ENCODE measurements at places on chromosomes 3 and 15.
A peak's percentile ranks its signal among the peaks of the same experiment; 100 is the strongest.

- no peak for DNase-seq
Measured at GRCh38 chr3:123693584-123694190, 108.8 kb upstream of the HACD2 start.

DNA sequence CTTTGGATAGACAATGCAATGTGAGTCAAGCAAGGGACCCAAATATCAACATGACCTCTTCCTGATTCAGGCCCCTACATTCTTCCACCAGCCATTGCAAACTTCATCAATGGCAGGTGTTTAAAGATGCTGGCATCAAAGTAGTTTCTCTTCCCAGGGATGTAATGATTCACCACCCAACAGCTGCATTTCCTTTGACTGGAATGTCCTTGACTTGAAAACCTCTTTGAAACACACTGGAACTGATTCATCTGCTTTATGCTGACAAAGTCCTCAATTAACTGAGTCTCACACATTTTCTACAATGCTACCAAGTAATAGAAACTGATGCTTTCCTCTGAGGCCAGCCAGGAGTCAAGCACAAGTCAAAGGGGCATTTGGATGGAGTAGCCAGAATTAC is 385.5 kb downstream of the GBE1 start:
- DNase-seq: no peak

GRCh38 chr3:124791639-124792151 is 61.4 kb downstream of the UMPS start:
- DNase-seq: no peak

DNA sequence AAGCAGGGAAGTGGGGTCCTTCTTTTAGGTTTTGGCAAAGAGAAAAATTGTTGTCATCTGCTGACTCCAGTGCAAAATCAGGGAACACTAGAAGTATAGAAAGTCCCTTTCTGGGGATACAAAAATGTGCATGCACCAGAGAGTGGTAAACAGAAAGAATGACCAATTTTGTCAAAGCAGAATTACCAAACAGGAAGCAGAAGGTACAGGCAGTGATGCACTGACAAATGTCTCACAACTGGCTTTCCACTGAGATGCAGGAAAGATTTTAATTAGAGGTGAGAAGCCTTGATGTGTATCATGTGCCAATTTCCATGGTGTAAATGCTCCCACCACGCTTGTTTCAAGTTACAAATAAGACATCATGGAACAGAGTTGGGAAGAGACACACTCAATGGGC is 66.0 kb downstream of the TRIM69 start:
- no peak for DNase-seq

GRCh38 chr15:87566236-87566635 is 690.3 kb downstream of the NTRK3 start:
- DNase-seq: no peak

DNA sequence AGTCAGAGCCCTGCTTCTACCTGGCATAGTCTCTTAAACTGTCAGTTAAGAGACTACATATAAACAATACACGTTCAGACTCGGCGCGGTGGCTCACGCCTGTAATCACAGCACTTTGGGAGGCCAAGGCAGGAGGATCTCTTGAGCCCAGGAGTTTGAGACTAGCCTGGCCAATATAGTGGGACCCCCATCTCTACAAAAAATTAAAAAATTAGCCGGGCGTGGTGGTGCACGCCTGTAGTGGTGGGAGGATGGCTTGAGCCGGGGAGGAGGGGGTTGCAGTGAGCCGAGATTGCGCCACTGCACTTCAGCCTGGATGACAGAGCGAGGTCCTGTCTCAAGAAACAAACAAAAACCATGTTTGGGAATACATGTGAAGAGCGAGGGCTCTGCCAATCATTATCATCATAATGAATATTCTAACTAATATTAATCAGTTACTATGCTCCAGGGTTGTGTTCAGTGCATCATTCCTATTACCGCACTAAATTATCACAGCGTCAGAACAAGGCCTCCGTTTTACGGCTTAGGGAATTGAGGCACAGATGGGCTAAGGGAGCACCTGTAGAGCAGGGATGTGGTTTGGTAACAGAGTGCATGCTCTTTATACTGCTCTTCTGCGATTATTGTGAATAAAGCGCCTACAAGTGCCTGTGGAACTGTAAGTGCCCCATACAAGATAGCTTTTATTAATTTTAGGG is 844 bp upstream of the UQCC5 start:
- no peak for DNase-seq

DNA sequence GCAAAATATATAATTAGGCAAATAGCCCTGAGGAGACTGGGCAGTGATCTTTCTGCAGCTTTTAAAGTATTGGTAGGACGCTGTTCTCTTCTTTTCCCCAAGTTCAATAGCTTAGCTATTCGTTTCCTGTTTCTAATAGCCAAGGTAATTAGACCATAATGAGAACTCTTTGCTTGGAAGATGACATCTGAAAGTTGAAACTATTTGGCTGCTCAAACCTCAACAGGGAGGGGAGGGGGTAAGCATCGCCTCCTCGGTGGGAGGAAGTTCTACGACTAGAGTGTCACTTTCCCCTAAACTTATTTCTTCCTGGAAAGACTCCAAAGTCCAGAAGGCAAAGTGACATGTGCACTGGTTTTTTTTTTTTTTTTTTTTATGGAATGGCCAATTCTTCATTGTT is 22.8 kb upstream of the ALDH1A3 start:
- no peak for DNase-seq

DNA sequence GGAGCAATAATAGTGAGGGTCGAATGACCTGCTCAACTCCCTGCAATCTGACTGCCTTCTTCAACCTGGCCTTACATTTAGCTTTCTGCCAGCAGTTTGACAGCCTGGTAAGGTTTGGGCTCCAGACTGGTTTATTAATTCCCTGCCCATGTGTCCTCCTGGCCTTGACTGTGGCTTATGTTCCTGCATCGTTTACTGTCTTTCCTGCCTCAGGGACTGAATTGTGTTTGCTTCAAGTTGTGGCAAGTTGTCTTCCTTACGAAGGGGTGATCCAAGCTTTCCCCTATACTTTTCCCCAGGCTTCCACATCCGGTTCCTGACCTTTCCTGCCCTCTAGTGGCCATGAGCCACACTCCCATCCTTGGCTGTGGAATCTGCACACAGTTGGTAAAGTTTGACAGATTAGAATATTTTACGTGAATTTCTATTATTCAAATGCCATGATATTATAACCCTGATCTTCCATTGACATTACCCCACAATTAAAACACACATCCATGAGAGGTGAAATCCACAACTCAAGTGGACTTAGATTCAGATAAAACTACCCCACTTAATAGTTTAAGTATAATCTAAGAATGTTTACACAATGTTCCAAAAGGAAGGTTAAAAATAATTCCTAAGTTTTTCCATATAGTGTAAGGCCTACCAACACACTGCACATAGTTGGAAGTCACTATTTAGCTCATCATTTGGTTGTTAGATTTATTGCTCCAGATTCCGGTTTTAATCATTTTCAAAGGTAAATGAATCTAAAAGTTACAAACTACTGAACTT is 95.7 kb downstream of the NEDD4 start:
- DNase-seq: peak; percentile 6

- DNase-seq: peak; percentile 37
Measured at GRCh38 chr3:105868431-105868741, 426 bp downstream of the CBLB start.

GRCh38 chr15:27223179-27223578 is 252.2 kb downstream of the GABRG3 start:
- no peak for DNase-seq

DNA sequence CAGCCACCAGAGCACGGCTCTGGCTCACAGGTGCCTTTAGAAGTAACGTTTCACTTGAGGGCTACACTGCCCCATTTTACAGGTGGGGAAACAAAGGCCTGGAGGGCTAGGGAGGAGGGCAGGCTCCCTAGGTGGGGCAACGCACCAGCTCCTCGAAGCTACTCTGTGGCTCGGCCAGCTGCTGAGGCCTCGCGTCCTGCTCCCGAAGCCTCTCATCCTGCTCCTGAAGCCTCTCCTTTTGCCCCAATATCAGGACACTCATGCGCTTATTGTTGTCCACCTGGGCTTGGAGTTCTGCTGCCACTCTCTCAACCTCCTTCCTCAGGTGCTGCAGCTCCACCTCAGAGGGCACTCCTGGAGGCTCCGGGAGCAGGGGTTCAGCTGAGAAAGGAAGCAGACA is 28.2 kb upstream of the OR4F6 start:
- DNase-seq: no peak

DNA sequence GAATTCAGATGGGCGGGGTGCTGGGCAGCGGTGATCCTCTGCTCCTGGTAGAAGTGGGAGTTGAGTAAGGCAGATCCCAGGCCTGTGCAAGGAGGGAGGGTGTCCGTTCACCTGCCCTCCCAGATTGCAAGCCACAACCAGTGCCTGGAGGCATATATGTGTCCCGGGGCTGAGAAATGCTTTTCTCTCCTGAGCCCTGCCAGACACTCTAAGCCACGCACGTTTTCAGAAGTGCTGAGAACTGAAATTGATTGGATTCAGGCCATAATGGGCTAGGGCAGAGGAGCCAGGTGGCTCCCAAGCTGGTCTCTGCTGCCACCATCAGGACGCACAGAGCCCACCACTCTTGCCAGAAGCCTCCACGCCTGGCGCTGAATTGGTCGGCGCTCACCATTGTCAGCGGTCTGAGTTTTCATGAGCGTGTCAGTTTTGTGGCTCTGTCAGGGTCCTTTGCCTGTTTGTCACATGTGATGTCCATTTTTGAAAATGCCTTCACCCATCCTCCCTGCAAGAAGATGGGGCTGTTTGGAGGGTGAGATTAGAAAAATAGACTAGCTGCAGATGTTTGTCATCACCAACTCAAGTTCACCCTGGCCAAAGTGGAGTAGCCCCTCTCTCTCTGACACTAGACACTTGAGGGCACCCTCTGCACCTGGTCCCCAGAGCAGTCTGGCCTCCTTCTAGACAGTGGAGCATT is 15.4 kb upstream of the BFSP2 start:
- DNase-seq: peak; percentile 51

DNA sequence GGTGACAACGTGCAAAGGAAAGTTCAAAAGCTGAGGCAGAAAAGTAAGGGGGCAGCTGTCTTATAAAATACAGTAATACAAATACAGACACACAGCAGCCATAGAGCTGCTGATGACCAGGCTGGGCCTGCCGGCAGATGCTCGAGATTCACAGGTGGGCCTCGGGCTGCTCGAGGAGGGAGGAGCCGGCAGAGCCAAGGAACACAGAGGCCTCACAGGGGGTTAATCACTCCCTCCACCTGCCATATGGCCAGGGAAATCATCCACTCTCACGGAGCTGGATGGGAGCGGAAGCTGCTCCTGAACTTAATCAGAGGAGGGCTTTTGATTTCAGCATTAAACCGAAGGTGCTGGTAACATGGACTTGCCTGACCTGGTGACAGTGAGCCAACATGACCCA is 29.6 kb upstream of the MGLL start:
- no peak for DNase-seq

DNA sequence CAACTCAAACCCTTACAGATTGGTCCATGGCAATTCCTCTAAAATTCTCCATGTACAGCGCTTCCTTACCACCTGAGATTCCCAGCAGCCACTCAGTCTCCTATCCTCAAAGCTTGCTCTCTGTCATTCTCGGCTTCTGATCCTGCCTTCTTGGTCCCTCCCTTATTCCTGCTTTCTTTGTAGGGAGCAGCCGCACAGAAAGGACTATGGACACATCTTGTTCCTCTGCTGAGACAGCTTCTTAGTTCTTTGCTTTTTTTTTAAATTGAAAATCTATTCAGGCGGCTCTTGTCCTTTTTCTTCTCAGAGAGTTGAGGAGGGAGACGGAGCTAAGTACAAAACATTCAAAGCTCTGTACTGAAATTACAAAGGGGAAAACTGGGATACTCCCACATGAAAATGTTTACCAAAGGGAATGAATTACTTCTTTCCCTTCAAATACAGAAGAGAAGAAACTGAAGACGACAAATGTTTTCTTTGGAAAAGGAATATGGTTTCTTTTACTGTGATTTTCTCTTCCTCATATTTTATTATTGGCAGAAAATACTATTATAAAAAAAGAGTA is 285.1 kb downstream of the IL20RB start:
- no peak for DNase-seq

- DNase-seq: no peak
Measured at GRCh38 chr3:143658861-143659260, 189.4 kb downstream of the SLC9A9 start.

- no peak for DNase-seq
Measured at GRCh38 chr3:58141766-58142345, 68.9 kb downstream of the DNASE1L3 start.

DNA sequence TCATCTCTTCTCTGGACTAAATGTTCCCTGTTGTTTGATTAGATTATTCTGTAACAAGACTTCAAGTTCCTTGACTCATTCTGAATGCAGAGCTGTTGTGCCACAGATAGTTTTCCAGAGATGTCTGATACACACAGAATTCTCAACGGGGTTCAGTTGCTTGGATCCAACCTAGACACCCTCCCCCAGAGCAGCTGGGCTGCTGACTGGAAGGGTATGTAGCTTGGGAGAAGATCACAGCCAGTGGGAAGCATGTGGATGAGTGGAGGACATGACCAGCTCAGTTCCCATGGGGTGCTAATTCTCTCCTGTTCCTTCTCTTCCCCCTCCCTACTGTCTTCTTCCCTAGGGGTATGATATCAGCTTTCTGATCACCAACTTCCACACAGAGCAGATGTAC is 6.6 kb upstream of the TTLL3 start:
- no peak for DNase-seq

- DNase-seq: no peak
Measured at GRCh38 chr3:76554707-76555106, 485.2 kb upstream of the ROBO2 start.

DNA sequence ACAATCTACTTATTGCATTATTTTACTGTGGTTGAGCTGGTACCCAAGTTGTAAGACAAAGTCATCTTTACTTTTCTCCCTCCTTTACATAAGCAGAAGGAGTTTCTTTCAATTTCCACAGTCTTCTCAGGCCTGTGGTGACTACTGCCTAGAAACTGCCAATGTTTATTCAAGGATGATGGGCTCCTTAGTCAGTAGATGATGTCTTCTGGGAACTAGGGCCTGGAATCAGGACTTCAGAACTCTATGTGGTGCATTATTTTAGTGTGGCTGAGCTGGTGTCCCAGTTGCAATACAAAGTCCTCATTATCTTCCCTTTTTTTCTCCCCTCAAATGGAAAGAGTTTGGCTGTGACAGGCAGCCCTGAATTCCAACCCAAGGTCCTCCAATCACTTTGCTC is 1762.5 kb downstream of the SI start:
- DNase-seq: no peak

GRCh38 chr3:80238606-80239005 is 470.8 kb upstream of the ROBO1 start:
- DNase-seq: no peak

DNA sequence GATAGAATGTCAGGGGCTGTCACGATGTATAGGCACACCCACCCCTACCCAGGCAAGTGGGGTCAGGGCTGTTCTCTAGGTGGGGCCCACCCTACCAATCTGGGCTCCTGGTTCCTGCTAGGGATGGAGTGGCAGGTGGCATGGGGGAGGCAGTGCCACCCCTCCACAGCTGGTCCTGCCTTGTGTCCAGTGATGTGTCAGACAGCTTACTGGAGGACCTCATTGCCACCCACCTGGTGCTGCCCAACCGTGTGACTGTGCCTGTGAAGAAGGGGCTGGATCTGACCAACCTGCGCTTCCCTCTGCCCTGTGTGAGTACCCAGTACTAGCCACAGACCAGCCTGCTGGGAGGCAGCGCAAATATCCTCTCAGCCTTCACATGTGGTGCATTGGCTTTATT is 27.5 kb downstream of the ESYT3 start:
- no peak for DNase-seq

All from activated CD8-positive, alpha-beta T cell treated with anti-CD3 and anti-CD28 coated beads for 36 hours (primary cell).